ENCODE measurements at places on chromosomes 12 and 14.

- no peak for DNase-seq
These were observed 154.9 kb downstream of the SEC23A start for GRCh38 chr14:38948171-38948570.

DNA sequence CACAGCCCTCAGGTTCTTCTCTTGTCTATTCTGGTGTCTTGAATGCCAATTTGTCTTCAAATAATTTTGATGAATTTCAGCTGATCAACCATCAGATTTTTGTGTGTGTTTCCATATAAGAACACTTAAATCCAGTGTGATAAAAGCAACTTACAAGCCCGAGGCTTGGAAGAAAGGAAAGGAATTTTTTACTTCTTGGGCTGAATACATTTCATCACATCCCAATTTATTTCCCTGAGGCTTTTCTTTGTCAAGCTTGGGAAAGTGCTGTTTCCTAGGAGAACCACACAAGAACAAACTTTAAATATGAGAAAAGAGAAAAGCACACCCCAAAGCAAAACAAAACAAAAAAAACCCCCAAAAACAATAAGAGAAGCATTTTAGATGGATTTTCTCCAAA, 26.6 kb downstream of the GPRC5D start:
- no peak for DNase-seq

GRCh38 chr14:95196268-95196667, 38.9 kb upstream of the DICER1 start:
- no peak for DNase-seq

GRCh38 chr14:22456421-22456820, 132.6 kb downstream of the DAD1 start:
- no peak for DNase-seq

DNA sequence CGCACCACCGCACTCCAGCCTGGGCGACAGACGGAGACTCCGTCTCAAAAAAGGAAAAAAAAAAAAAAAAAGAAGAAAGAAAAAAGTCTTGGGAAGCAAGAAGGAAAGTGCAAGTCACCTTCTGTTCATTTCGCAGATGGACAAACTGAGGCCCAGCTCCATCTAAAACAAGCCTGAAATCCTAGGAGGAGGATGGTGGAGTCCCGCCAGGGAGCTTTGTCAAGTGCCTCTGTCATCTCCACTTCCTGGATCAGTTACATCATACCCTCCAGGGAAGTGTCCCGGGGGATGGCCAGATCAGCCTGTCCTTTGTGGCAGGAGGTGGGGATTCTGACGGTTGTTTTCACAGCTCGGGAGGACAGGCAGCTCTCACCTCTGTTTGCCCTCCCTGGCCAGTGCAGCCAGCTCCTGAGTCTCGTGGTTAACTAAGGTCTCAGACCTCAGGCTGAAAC, 8.7 kb upstream of the SDSL start:
- no peak for DNase-seq

DNA sequence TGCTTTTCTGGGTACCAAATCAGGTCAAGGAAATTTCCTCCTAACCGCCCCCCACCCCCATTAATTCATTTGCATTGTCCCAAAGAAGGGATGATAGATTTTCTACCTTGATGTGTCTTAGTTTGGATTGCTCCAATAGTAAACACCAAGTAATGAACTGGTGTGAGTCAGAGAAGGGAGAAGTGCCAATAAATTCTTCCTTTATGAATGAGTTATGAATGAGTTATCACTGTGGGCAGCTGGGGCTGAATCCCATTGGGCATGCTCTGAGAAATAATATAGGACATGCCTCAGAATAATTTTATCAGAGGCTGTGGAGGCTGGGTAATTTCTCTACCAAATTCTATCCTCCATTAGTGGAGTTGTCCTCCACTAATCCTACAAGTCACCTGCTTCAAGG, 277.9 kb upstream of the FLRT2 start:
- DNase-seq: no peak

- DNase-seq: no peak
These were observed 325.6 kb downstream of the NUAK1 start for GRCh38 chr12:105813201-105813600.

DNA sequence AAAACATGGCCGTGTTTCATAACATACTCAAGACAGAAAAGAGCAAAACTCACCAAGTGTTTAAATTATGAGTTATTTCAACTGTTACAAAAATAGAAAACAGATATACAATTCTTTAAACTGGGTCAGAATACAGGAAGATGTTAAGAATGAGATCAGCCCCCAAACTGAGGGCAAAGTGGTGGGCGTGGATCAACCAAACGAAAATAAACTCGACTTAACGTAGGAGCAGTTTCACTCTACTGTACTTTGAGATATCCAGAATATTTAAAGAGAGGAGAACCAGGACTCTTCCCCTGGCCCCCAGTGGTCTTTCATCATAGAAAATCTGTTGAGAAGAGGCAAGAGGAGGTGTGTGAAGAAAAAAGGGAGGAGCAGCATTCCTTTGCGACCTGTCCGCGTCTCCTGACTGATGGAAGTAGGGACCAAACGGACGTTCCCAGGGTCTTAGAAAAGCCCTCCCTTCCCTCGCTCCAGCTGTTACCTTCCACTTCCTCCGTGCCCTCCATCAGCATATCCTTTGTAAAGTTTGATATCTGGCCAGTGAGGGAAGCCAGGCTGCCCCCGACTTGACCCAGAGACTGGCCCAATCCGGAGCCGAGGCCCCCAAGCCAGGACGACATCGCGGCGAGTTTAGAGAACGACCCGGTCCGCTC, 668 bp downstream of the TRIP11 start:
- no peak for DNase-seq

DNA sequence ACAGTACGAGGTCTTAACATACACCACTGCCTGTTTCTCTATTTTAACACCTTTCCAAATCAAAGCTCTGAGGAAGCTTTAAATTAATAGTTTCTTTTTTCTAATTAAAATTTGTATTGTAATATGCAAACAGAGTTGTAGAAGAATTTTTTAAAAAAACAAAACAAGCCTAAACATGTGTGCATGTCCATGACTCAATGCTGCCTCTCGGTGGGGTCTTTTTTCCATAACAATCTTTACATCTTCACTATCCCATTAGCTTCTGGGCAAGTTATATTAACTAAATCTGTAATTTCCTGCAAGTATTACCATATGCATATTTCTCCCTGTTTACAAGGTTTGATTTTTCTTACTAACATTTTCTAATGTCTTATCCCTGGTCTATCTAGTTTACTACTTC, 143.9 kb upstream of the NAV3 start:
- DNase-seq: no peak

DNA sequence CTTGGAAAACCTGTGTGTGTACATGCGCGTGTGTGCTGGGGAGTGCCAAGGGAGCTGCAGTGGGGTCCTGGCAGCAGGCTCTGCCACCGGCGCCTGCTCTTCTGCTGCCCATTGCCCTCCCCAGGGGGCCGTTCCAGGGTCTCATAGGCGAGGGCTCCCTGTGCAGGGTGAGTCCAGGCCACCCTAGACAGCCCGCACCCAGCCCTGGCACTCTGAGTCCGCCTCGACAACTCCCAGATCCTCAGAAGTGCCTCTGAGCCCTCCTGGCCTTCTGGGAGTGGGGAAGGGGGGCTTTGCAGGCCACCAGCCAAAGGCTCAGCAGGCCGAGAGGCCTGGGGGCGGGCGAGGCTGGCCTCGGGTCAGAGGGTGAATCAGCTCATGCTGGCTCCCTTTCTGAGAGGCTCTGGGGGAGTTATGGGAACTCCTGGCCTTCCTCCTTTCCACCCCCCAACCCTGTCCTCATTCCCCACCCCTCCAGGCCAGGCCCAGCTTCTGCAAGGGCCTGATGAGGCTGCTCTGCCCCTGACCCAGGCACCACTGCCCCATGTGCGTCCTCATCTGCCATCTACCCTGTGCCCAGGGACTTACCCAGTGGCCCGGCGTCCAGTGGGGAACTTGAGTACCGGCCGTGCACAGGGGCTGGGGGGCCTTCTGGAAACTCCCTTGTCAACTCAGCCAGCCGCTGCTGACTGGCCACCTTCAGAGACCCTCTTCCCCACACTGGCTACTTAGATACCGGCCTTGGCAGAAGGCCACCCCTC, 2.1 kb upstream of the TEDC1 start:
- DNase-seq: no peak

- no peak for DNase-seq
These were observed 44.6 kb downstream of the GNS start for GRCh38 chr12:64714551-64714968.
